ENCODE measurements at places on chromosomes 12 and 14. TPM values are rescaled to one million over a fixed set of nuclear protein-coding genes. Genes with fewer than 3 reads are reported as not detected.

- no peak for DNase-seq
Observed at GRCh38 chr12:99436584-99436983, 211.0 kb upstream of the GARIN6 start.

DNA sequence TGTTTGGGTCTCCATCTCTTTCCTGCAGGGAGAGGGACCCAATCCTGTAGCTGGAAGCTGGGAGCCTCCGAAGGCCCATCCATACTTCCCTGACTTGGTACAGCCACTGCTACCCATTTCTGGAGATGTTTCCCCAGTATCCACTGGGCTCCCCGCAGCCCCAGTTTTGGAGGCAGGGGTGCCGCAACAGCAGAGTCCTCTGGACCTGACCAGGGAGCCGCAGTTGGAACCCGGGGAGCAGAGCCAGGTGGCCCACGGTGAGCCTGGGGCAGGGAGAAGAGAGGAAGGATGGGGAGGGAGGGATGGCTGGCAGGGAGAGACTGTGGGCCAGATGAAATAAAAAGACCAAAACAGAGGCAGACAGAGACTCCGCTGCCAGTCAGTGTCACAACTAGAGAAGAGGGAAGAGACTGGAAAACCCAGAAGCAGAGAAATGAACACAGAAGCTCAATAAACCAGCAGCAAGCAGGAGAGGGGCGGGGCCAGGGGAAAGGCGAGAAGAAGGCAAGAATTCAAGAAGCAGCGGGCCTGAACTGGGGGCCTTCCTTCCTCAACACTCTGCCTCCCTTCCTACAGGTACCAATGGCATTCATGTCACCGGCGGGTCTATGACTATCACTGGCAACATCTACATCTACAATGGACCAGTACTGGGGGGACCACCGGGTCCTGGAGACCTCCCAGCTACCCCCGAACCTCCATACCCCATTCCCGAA, 6.3 kb downstream of the LTBR start:
- no peak for DNase-seq

GRCh38 chr12:76618031-76618430, 58.5 kb upstream of the OSBPL8 start:
- DNase-seq = no peak

- DNase-seq = no peak
Observed at GRCh38 chr14:83170165-83170564, 1636.5 kb upstream of the SEL1L start.

DNA sequence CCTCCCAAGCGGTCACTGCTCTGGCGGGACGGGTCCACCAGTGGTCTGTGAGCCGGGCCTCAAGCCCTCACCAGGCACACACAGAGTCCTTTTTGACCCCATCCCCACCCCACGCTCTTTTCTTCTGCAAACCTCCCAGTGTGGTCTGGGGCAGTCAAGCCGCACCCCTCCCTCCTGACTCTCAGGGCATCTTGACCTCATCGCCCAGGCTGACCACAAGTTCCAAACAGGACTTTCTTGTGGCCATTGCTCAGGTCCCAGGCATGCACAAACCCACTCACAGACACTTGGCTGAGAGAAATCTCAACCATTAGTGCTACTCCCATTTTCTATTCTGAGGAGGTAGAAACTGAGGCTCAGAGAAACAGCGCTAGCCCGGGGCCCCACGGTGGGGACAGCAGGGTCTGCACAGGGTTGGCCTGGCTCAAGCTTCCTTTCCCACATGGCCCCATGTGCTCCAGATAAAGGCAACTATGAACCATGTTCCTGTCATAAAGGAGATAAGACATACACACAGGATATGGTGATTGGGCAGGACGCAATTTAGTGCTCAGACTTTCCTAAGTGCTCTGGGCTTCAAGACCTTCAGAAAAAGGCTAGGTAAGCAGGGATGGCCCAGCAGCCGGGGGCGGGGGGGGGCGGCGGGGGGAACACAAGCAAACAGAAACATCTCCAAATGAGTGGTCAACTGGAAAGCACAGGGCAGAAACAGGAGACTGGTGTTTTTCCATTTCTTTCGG, 69.6 kb downstream of the ITPK1 start:
- peak; percentile 22 for DNase-seq

DNA sequence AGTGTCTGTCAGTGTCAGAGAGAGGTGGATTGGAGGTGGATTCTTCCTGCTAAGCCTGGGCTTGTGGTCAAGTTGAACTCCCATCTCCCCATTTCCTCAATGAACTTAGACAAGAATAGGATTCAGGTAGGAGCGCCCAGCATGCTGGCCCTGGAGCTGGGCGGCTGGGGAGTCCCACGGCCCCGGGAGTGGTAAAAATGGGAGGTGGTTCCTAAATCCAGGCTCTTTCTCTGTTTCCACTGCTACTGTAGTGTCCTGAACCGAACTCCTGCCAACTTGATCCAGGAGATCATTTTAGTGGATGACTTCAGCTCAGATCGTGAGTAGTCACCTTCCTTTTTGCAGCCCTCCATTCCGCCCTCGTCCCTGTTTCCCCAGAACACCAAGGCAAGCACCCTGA, 65.1 kb downstream of the GALNT16 start:
- no peak for DNase-seq

The DLGAP5 gene
- 18.3 TPM for polyA plus RNA-seq
